ENCODE measurements at places on chromosomes 3 and 15. TPM values are rescaled to one million over a fixed set of nuclear protein-coding genes. Genes with fewer than 3 reads are reported as not detected.

ACSBG1 gene
- total RNA-seq = 1.2 TPM

ZMYND10 gene
- 5.3 TPM for total RNA-seq

NR2C2 gene
- total RNA-seq = 29.1 TPM

GP9 gene
- 3.6 TPM for total RNA-seq
